Stimulated activated CD4-positive, alpha-beta T cell treated with anti-CD3 and anti-CD28 coated beads, Interleukin-2, amount 100 ng/mL, for 24 hours (primary cell): ENCODE measurements at places on chromosomes 7 and 10.

GRCh38 chr10:68235581-68235980 lies 3.7 kb upstream of the ATOH7 start:
- DNase-seq, result no peak

GRCh38 chr7:81457852-81458522 lies 311.9 kb downstream of the HGF start:
- no peak for DNase-seq

GRCh38 chr7:2903682-2904162 lies 59.6 kb upstream of the GNA12 start:
- DNase-seq, result no peak

GRCh38 chr10:80204677-80205476 lies 460 bp downstream of the ANXA11 start:
- DNase-seq, result peak; percentile 40

DNA sequence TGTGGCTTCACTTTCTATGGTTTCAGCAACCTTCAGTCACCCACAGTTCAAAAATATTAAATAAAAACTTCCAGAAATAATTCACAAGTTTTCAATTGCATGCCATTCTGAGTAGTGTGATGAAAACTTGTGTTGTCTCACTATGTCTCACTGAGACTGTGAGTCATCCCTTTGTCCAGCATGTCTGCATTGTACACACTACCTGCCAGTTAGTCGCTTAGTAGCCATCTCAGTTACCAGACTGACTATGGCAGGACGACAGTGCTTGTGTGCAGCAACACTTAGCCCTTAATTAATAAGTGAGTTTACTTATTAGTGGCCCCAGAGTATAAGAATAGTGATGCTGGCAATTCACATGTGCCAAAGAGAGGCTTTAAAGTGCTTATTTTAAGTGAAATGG lies 22.5 kb downstream of the CCDC186 start:
- no peak for DNase-seq

GRCh38 chr7:54483523-54483922 lies 58.7 kb upstream of the VSTM2A start:
- no peak for DNase-seq

DNA sequence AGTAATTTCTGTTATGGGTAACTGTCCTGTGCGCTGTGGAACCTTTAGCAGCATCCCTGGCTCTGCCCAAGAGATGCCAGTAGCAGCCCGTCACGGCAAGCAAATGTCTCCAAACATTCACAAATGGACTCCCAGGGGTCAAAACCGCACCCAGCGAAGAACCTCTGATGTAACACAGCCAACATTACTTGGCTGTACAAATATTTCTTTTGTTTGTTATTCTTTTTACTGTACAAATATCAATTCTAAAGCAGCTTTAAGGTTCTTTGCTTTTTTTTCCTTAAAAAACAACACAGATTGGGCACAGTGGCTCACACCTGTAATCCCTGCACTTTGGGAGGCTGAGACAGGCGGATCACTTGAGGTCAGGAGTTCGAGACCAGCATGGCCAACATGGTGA lies 182.5 kb downstream of the KMT2E start:
- DNase-seq, result no peak
